ENCODE measurements at places on chromosomes 11 and 22.

- no peak for DNase-seq
These were observed 9.1 kb downstream of the TIMP3 start for GRCh38 chr22:32810555-32811133.

DNA sequence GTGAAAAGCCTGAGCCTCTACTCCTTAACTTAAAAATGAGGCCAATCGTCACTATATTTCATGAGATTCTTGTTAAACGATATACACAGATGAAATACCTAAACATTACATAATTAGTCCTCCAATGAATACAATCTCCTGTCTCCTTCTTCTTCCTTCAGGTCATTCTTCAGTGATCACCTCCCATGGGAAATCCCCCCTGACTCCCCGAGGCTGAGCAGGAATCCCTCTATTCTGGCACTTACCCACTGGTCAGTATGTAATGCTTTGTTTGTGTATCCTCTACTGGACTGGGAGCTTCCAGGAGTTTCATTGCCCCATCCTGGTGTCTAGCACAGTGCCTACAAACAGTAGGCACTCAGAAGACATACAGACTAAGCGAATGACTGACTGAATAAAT lies 52.3 kb downstream of the RAB38 start:
- DNase-seq: no peak

DNA sequence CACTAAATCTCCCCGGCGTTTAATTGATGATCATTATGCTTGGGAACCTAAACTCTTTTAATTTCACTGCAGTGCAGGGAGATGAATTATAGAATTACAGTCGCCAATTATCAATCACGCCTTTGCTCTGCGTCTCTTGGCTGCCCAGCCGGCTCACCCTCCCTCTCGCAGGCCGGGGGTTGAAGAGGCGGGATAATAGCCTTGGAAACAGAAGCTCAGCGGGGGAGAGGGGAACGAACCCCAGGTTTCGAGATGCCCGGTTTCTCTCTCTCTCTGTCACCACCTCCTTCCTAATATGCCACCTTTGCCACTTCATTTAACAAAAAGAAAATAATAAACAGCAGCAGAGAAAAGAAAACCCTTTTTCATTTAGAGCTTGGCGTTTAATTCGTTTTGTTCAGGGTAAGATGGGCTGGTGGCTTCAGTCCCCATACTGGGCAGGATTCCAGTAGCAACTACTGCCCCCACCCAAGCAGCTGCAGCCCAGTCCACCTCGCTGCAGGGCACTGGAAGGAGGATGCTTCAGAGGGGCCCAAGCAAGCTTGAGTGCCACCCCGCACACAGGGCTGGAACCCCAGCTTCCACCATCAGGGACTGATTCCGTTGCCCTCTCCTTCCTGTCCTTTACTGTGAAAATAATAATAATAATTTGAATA lies 271.7 kb downstream of the BUD13 start:
- no peak for DNase-seq

DNA sequence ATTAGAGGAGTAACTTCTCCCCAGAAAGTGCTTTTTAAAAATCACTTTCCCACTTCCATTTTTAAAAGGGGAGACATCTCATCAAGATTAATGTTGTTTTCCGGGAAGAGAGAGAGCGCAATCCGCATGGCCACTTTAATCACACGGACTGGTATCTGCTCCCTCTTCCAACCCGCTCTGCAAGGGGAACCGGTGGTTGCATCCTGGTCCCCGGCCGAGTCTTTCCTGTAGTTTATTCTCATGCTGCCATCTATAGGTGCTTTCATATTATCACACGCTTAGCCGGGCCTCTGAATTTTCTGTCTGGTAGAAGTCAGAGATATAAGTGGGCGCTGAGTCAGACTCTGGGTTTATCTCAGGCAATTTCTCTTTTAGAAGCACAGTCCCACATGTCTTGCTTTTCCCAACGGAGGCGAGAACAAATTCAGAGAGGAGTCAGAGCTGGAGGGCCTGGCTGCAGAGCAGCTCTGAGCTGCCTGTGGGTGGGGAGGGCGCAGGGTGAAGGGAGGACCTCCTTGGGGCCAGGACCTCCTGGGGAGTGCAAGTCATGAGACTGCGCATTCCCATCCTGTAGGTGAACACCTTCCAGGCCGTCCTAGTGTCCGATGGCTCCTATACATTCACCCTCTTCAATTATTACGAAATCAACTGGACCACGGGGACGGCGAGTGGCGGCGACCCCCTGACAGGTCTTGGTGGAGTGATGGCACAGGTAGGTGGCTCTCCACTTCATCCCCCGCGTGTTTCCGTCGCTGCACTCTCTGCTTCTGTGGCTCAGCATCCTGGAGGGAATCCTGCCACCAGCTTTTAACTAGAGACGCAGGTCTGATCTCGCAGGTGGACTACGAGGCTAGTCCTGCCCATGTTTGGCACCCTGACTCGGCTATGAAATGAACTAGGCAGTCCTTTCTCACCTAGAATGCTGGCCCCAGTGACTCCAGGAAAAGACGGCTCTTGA lies 11.7 kb downstream of the TECTA start:
- DNase-seq: no peak

- DNase-seq: no peak
These were observed 11.8 kb downstream of the DGCR8 start for GRCh38 chr22:20091690-20092476.

- no peak for DNase-seq
These were observed 1.1 kb upstream of the MRGPRX4 start for GRCh38 chr11:18171377-18172000.

- no peak for DNase-seq
These were observed 23.9 kb upstream of the ELFN2 start for GRCh38 chr22:37451218-37451617.

GRCh38 chr11:33721426-33721825 lies 14.8 kb downstream of the CD59 start:
- no peak for DNase-seq

GRCh38 chr11:20839231-20839630 lies 169.8 kb downstream of the NELL1 start:
- no peak for DNase-seq

DNA sequence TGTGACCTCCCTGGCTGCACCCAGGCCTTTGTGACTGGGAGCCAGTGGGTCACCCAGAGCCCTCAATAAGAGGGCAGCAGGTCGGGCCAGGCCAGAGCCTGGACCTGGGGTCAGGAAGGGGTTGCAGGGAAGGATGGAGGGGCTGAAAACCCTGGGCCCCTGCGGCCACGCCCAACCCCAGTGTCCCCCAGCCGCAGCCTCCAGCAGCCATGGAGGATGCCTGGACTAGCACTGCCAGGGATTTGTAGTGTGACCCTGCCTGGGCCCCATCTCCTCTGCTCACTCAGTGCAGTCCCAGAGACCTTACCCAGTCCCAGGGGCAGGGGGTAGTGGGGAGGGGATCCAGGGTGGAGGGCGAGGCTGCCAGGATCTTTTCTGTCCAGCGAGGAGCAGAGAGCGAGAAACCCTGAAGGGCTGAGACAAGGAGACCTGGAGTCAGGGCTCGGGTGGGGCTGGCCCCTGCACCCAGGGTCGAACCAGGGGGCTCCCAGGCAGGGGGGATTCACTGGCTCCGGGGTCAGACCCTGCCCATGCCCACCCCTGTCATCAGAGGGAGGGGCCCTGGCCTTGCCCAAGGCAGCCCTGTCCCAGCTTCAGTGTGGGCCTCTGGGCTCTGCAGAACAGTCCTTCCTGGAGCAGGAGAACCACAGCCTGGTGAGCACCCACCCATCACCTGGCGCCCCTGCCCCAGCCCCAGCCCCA lies 187.5 kb downstream of the IGLL1 start:
- no peak for DNase-seq

- no peak for DNase-seq
These were observed 1.1 kb upstream of the ABCG4 start for GRCh38 chr11:119147604-119148333.

- DNase-seq: no peak
These were observed 47.9 kb downstream of the DCUN1D5 start for GRCh38 chr11:103043826-103044678.

- no peak for DNase-seq
These were observed 52.9 kb downstream of the SYTL2 start for GRCh38 chr11:85758026-85758425.

DNA sequence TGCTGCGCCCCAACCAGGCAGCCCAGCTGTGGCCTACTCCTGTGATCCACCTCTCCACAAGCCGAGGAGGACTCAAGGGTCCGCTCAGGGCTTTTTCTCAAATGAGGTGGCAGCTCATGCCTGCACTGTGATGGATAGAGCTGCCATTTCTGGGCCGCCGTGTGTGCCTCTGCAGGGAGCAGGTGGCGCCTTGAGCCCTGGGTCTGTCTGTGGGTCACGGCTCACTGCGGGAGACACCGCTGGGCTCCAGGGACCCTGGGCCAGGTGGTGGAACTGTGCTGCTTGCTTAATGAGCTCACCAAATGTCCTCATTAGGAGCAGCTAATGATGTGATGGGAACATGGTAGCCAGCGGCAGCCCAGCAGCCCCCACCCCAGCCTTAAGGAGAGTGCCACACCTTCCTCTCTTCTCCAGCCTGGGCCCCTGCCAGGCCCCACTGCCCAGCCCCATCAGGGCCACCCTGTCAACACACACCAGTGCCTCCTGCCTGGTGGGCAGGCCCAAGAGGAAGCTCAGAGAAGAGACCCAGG lies 50.8 kb downstream of the DHCR7 start:
- DNase-seq: no peak

GRCh38 chr11:27357250-27357649 lies 5.8 kb downstream of the CCDC34 start:
- no peak for DNase-seq

DNA sequence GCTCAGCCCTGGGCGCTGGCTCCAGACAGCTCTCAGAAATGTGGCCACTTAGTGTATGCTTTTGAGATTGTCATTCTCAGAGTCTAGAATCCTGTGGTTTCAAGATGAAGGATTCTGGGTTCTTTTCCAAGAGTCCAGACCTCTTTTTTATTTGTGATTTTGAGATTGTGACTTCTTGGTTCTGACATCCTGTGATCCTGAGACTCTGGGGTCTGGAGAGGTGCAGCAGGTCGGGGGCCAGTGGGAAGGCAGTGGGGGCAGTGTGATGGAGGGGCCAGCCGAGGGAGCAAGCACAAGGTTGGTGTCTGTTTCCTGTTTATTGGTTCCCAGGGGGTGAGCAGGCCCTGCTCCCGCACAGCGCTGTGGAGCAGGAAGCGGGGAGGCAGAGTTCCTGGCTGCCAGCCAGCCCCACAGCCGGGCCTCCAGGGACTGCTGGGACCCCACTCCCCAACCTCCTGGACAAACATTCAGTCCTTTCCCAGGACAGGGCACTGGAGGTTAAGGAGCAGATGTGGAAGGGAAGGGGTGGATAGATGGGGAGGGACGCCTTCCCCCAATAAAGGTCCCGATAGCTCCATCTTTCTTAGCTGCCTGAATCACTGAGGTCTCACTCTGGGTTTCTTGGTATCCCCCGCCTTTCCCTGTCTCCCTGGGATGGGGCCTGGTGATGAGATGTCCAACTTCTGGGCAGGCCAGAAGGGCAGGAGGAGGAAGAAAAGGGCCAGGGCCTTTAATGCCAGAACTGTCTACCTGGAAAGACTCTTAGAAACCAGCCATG lies 13.7 kb downstream of the ARHGEF17 start:
- no peak for DNase-seq

GRCh38 chr11:39772525-39773137 lies 1686.8 kb downstream of the LRRC4C start:
- no peak for DNase-seq

Data from activated CD8-positive, alpha-beta memory T cell treated with anti-CD3 and anti-CD28 coated beads for 48 hours (primary cell).